ENCODE measurements at places on chromosomes 7 and 10.

GRCh38 chr10:122273966-122274545 lies 3.0 kb downstream of the BTBD16 start:
- DNase-seq, result no peak

DNA sequence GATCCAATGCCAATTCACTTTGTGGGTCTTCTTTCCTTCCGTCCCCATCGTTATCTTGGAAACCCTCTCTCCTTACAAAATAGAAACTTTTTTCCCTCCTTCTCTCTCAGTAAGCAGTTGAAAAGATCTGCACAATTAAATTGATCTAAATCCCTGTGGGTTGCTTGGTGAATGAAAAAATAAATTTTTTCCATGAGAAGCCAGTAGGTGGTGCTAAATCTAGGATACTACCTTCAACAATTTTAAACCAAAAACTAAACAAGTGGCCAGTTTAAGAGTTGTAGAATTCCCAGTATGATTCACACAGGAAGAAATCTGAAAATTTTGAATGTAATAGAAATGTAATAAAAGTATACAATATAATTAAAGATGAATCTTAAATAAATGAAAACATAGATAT lies 990.3 kb upstream of the ZNF722 start:
- no peak for DNase-seq

DNA sequence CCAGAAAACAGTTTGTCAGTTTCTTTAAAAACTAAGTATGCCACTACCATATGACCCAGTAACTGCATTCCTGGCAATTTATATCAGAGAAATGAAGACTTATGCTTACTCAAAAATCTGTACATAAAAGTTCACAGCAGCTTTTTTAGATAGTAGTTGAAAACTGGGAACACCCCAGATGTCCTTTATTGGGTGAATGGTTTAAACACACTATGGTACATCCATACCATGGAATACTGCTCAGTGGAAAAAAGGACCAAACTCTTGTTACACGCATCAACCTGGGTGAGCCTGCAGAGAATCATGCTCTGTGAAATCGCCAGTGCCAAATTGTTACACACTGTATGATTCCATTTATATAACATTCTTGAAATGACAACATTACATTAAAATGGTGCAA lies 127.6 kb upstream of the RET start:
- no peak for DNase-seq

DNA sequence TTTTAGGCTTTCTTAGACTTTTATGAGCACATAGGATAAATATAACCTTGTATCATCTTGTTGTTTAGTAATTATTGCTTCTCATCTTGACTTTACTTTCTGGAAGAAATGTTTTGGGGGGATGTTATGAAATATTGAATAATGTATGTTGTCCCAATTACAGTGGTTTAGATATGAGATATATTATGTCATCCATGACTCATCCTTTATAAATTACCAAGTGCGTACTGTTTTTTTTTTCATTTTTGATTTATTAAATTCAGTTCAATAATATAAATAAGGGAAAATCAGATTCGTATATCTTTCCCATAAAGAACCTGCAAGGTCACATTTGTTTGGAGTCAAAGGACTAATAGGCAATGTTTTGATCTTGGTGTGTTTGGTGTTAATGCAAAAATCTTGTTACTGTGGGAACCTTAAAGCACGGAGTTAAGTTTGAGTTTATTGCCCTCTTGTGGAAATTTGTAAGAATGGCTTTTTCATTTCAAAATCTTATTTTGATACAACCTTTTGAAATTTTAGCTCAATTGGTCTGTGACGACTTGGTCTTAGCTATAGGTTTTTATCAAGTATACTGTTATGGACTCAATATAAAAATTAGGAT lies 108.6 kb downstream of the SRI start:
- DNase-seq, result no peak

DNA sequence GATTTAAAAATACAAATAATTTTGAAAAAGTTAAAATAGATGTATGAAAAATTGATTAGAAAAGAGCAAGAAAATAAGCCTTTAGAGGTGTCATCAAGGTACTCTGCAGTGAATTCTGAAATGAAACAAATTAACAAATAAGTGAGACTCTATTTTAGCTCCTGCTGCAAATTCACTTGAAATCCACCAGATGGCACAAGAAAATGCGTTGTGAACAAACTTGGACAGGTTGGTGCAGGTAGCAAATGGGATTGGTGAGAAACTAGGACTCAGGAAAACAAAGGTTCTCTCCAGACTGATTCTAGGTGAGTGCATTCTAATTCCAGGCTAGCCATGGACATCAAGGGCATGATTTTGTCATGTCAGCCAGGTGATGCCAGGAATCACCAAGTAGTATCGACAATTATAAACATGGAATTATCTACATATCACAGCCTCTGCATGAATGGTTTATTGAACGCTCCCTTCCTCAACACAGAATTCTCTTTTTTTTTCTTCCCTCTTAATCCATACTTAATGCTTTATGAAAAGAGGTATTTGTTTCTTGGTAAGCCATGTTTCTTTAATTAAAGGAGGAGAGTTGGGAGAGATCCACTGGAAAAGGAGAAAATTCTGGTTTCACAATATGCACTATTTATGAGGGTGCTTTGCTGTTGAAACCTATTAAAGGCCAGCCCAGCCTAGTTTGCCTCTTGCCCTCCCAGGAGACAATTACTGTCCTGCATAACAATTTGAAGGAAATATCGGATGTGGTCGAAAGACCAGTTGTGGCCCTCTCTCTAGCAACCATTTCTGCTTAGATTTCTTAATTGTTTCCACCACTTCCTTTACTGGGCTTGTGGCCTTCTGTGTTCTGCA lies 118.1 kb downstream of the ZNF365 start:
- no peak for DNase-seq

DNA sequence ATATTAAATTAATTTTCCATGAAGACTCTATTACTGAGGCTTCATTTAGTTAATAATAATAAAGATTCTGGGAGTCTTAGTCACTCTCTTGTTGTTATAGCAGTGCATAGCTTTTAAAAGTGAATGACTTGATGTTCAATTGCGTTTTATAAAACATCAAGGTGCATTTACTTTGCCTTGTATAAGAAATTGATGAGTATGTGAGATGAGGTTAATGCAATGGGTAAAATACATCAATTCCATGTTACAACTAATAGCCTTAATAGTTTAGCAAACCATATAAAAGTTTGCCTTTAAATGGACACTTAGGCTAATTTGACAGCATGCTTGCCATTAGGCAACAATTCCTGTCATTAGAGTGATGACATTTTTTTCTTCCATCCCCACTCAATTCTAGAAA lies 173.6 kb upstream of the TEX47 start:
- no peak for DNase-seq

DNA sequence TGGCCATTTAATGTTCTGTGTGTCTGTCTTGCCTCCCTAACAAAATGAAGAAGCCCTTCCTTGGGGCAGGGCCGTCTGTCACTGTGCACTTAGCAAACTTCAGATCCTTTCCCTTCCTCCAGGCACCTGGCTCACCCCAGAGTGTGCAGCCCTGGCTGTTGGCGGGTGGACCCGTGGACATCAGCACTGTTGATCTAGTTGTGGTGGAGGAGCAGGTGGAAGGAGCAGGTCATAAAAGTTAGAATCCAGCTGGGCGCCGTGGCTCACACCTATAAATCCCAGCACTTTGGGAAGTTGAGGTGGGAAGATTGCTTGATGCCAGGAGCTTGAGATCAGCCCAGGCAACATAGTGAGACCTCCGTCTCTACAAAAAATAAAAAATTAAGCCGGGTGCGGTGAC lies 12.7 kb downstream of the RAB19 start:
- no peak for DNase-seq

DNA sequence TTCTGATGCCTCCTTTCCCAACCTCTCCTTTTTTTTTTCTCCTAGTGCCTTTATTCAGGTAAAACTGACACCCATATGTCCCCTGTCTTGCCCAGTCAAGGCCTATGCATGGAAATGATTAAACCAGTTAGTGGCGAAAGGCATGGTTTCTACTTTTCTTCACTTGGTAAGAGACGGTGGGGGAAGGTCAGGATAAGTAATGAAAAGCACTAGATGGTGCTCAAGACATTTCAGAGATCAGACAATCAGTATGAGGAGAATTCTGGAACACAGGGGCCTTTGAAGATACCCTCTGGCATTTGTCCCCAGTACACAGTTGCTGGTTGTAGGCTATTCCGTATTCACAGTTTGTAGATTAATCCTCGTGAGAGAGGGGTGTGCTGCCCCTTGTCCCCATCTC lies 121.2 kb downstream of the RTKN2 start:
- DNase-seq, result no peak

GRCh38 chr10:34373211-34373610 lies 441.9 kb downstream of the PARD3 start:
- no peak for DNase-seq

GRCh38 chr7:142408794-142409193 lies 150.9 kb upstream of the PRSS58 start:
- no peak for DNase-seq

- no peak for DNase-seq
Measured at GRCh38 chr10:109987452-109988211, 20.2 kb upstream of the ADD3 start.

GRCh38 chr7:144050093-144050492 lies 1.3 kb downstream of the OR2A5 start:
- DNase-seq, result no peak

- no peak for DNase-seq
Measured at GRCh38 chr10:62769574-62770242, 34.8 kb upstream of the ADO start.

DNA sequence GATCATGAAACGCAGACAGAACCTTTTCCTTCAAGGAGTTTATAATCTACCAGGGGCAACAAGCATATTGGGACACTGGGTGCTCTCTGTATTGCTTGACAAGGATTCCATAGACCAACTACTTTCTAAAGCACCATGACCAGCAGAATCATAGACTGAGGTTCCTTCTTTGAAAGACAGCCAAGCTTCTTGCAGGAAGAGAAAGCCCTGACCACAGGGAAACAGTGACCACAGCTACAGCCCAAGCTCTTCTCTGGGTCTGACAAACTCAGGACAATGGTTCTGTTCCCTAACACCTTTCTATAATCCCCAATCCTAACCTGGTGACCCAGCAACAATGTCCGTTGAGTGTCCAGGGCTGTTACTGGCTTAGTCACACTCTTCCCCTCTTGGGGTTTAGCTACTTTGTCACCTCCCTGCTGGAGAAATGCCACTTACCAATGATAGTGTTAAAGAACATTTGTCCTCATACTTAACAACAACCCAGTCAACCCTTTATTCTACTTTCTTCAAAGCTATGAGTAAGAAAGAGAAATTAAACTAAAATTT lies 155.7 kb downstream of the JAZF1 start:
- no peak for DNase-seq

DNA sequence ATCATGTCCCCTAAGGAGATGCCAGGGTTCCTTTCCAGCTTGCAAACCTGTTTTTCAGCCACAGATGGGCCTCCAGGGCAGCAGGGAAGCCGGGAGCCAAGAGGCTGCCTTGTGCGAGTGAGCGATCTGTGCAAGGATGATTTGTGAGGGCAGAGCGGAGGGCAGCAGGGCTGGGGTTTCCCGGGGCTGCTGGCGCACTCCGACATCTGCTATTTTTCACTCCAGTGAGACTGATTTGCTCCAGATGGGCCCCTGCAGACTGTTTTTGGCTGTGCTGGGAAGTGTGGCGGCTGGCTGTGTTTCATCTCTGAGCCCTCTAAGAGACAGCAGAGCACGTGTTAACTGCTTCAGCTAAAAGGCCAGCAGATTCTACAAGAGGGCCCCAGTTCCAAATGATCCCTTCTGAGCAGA lies 466.2 kb downstream of the TYW1 start:
- DNase-seq, result no peak

DNA sequence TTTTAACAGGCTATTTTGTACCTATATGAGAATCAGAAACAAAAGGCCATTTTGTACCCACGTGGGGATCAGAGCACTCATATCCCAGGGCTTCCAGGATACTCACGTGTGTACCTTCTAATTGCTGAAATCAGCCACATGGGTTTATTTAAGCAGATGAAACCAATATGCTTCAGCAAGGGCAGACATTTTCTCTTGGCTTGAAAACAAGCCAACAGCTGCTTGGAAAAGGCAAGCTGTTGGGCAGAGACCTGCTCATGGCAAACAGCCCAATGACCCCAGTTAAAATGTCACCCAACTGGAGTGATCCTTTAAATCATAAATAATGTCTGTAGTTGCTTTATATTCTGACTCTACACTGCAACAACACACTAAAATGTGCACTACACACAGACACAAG lies 26.5 kb upstream of the TOMM7 start:
- no peak for DNase-seq

- DNase-seq, result no peak
Measured at GRCh38 chr10:110356628-110357245, 52.0 kb upstream of the SMNDC1 start.

DNA sequence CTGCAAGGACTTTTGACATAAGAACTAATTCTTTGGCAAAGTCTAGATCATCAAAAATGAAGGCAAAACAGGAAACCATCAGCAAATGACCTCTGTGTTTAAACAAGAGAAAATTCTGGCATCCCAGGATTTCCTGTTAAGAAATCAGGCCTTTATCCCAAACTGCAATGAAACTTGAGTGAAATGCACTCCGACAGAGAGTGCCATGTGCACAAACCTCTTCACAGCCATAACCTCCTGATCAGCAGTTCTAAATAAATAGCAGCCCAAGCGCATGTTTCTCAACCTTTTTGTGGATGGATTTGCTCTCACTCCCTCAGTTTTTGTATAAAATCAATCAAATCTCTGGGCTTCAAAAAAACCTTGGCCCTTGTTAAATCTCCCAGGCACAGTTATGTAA lies 107.7 kb upstream of the EEPD1 start:
- DNase-seq, result no peak

- no peak for DNase-seq
Measured at GRCh38 chr7:141837683-141838082, 3.6 kb downstream of the PRSS37 start.

DNA sequence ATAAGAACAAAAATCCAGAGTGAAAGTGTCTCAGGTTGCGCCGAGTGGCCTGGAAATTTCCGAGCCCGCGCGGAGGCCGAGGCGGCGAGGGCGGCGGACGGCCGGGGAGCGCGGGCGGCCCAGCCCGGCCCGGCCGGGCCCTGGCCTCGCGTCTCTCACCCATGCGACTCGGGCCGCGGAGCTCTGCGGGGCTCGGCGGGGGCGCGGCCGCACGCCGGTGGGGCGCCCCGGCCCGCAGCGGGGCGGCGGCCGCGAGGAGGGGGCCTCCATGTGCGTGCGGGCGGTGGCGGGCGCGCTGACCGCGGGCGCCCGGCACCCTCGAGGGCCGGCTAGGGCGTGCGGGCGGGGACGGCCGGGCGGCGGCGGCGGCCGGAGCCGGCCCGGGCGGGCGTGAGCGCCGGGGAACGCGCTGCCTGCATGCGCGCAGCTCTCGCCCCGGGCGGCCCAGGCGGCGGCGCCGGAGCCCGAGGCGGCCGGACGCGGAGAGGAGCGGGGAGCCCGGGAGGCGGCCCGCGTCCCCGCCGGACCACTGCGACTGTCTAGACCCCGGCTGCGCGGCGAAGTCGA lies 302 bp upstream of the EN2 start:
- DNase-seq, result no peak

- DNase-seq, result no peak
Measured at GRCh38 chr10:124354411-124355382, 64.0 kb downstream of the OAT start.

DNA sequence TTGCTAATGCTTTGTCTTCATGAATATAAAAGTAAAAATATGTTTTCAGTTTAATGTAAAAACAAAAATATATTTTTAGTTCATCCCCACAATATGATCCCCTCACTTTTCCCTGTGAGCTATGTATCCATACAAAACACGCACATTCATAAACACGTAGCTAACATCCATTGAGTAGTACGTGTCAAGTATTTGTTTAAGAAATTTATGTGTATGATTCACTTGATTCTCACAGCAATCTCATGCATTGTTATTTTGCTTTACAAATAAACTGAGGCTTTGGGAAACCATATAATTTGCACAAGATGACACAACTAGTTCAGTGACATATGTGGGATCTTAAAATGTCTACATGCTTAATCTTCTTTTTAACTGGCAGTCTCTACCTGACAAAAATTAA lies 329.6 kb upstream of the SEMA3C start:
- no peak for DNase-seq
